ENCODE measurements at places on chromosomes 16 and 17. TPM values are rescaled to one million over a fixed set of nuclear protein-coding genes. Genes with fewer than 3 reads are reported as not detected.

DNA sequence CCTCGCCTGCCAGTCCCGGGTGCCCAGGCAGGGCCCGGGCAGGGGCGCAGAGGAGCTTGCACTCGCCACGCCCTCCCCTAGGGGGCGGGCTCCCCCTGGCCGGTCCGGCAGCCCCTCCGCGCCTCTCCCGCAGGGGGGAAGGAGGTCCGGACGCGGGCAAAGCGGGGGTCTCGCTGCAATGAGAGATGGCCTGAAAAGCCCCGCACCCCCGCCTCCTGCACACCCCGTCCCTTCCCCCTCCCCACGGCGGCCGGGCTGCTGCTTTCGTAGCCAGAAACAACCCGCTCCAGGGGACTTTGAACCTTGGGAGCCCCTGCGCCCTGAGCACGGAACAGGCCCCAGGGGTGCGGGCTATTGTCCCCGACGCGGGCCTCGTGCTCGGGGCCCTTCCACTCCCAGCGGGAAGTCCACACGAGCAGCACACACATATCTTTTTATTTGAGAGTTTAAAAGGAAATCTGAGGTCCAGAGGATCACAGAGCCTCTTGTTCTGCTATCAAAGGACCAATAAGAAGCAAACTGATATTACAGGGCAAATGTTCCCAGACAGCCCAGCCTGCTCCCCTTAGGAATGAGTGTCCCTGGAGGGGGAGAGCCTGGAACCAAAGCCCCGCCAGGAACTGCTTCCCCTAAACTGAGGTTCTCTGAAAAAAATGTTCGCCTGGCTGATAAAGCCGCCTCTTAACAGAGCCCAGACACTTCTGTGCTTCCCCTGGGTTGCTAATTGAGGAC lies 5.8 kb upstream of the CBX4 start:
- no peak for DNase-seq

GRCh38 chr16:83791916-83792315 lies 15.9 kb upstream of the HSBP1 start:
- no peak for DNase-seq

DNA sequence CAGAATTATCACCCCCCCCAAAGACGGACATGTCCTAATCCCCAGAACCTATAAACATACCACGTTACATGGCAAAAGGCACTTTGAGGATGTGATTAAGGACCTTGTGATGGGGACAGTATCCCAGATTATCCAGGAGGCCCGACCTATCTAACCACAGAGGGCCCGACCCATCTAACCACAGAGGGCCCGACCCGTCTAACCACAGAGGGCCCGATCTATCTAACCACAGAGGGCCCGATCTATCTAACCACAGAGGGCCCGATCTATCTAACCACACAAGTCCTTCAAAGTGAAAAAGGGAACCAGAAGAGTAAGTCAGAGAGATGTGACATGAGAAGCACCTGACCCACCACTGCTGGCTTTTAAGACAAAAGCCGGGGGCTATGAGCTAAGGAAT lies 56.8 kb downstream of the ANKFY1 start:
- DNase-seq = no peak

Gene KRTAP4-6
- not detected for total RNA-seq

Gene FAM20A
- total RNA-seq = 25.6 TPM

Gene SLC9A5
- 0.55 TPM for total RNA-seq

DNA sequence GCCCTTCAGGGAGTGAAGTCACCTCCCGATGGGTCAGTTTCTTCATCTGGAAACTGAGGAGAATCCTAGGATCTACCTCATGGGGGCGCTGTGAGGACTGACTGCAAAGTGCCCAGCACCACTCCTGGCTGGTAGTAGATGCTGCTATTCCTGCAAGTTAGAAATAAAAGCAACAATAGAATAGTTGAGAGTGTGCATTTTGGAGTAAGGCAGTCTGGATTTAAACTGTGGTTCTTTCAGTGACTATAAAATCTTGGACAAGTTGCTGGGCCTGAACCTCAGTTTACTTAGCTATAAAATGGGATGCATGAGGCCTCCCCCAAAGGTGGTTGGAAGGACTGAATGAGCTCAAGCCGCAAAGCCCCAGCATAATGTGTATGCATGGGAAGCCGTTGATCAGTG lies 70.6 kb downstream of the CYB5B start:
- DNase-seq = no peak

DNA sequence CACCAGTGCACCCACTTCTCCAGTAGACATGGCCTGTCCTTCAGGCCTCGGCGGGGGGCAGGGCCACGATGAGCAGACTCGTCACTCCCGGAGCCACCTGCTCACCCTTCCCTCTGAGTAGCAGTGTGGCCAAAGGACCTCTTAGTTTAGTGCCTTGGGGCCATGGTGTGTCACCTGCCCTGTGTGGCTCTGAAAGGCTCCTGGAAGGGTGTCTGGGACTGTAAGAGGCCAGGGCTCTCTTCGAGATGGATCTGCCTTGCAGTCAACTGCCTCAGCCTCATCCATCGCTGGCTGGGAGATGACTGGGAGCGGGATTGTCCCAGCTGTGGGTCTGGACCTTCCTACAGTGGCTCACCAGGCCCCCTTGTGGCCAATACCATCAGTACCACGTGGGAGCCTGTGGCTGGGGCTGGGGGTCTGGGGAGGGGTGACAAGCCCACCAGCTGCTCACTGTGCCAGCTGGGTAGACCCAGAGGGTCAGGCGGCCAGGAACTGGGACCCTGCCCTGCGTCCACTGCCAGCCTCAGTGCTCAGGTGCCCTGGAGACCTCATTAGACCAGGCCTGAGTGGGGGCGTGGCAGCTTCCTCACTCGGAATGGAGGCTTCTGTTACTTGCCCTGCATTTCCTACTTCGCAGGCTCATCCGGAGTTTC lies 133.4 kb downstream of the OR1D5 start:
- no peak for DNase-seq

Gene CACNA1G
- total RNA-seq = 0.58 TPM

DNA sequence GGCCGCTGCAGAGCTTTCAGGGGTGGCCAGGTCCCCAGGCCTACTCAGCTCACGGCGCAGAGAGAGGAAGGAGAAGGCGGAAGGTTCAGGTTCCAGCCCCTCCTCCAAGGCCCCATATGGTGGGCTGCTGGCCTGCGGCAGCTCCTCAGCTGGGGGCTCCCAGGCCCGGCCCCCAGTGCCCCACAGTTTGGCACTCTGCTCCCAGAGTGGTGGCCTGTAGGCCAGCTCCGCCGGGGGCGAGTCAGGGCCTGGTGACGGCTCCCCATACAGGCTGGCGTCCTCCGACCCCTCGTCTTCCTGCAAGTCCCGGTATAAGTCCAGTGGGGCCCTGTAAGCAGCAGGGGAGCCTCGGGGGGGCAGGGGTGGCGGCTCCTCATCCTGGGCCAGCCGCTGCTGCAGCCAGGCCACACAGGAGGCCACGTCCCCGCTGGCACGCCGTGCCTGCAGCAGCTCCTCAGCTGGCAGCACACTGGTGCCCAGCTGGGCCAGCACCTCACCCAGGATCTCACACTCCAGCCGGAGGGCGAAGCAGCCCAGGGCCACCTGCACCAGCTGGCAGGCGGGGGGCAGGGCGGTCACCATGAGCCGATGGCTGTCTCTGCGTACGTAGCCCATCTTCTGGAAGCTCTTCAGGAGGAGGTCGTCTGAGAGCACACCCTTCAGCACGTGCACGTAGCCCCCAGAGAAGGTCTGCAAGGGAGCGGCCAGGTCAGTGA lies 3.7 kb downstream of the SPATA2L start:
- DNase-seq = no peak

Gene NACA2
- not detected for total RNA-seq
